Esophagus squamous epithelium (tissue), 5 donors: ENCODE measurements at places on chromosomes 7 and 10. TPM values are rescaled to one million over a fixed set of nuclear protein-coding genes. Genes with fewer than 3 reads are reported as not detected.

OR13A1 gene
- 0.09 TPM for total RNA-seq

OR2A42 gene
- total RNA-seq, result not detected

FBXO24 gene
- not detected for total RNA-seq

VWA2 gene
- 5.7 TPM for total RNA-seq

BTBD16 gene
- total RNA-seq, result not detected

PON3 gene
- total RNA-seq, result 0.40 TPM

BUD31 gene
- 55.5 TPM for total RNA-seq

GRCh38 chr7:155277385-155277994, 20.2 kb upstream of the INSIG1 start:
- no peak for DNase-seq

DNA sequence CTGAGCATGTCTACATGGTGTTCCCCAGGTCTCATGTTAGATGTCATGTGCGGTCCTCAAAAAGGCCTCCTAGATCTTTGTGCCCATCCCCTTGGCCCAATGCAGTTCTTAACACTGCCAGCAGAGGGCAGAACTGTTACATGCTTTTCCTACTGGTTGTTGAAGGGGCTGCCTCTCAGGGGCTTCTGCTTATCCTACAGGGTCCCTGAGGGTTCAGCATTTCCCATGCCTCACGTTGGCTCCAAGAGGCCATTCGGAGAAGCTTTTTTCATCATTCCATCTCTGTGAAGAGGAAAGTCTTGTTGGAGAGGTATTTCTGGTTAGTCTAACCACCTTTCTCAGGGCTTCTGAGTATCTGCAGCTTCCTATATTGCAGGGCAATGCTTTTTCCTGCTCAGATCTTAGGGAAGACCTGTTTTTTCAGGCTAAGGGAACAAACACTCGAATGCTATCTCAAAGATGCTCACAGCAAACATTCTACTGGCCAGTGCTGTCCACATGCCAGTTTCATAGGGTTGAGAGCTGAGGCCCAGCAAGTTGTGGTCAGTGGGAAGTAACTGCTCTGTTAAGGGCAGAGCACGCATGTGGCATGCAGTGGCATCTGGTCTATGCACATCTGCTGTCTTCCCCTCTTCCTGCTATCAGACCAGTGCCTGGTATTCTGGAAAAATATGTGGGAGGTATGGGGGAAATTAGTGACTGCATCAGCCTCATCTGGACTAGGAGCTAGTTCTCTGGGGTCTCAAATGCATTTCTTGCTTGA, 31.5 kb downstream of the MBL2 start:
- no peak for DNase-seq

DNA sequence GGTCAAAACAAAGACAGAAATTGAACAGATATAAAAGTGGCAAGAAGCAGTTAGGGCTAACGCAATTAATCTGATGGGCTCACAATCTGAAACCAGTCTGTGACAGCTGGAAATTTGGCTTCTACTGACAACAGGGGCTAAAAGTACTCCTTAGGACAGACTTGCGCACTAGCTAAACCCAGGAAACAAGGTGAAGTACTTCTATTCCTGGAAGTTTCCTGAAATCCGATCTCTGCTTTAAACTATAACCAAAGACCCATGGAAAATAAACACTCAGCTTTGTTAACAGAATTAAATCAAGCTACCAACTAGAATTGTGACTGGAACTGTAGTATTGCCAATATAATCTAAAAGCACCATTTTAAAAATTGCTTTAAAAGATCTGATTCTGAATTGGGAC, 520.2 kb upstream of the ZWINT start:
- no peak for DNase-seq

DNA sequence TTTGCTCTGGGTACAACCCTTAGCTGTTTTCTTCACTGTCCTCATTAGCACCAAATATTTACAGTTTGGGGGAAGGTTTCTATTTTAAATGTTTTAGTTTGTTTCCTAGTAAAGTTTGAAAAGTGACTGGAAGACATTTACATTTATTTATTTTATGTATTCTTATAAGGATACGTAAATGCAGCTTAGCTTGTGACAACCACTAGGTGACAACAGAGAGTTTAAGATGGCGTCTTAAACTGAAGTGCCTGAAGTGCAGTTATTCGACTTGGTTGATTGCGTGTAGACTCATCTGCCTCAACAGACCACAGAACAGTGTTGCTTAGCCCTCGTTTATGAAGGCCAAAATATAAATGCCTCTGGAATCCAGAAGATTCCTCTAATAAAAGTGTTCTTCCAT, 378.2 kb upstream of the MYO3A start:
- no peak for DNase-seq

DNA sequence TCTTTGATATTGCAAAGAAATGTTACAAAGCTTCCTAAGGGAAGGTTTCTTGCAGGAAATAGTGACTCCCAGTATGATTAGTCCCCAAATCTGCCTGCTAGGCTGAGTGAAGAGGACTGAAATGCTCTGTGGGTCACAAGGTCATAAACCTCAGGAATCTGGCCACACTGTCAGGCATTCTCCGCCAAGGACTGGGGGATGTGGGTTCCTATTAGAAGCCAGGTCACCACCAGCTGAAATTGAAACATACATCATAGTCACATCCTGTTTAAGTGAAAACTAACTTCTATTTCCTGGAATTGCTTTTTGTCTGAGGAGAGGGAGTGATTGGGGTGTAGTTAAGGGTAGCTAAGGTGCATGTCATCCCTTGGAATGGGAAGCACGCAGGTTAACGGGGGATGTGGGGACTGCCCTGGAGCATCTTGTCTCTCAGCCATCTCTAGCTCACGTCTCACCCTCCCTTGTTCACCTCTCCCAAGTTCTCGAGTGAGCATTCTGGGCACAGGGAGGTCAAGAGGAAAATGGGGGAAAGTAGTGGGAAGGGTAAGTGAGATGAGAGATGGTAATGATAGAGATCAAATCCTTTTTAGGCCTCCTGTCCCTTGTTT, 12.0 kb upstream of the GSAP start:
- DNase-seq, result no peak

DNA sequence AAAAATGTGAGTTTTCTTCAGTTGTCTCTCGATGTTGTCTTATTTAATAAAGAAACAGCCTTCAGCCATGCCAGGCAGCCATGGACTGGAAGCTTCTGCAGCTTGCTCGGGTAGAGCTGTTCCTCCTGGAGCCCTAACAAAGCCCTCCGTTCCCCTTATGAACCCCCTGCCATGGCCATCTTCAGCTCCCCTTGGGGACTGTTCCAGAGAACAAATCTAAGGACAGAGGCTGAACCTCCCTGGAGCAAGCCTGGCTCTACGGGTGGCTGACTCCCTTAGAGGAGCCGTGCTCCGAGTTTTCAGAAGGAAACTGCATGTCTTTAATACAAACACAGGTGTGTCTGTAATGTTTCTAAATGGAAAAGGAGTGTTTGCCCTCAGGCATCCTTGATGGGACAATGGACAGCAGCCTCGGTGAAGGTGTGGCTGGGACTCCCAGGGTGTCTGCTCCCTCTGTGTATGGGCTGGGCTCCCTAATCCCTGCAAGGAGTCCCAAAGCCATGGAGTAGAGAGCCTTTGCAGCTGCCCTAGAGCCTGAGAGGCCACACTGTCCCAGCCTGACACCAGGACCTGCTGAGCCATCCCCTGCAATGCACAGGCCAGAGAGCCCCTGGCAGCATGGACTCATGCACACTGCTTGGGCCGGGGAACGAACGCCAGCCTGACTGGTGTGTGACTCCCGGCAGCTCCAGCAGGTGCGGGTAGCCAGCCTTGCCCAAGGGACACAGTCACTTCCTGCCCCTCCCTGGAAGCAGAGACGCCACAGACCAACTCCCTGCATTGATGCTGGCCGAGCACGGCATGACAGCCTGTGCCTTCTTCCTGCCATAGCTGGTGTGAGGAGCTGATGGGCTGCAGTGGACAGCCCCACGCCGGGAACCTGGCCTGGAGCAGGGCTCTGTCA, 381.8 kb downstream of the TCERG1L start:
- no peak for DNase-seq

DNA sequence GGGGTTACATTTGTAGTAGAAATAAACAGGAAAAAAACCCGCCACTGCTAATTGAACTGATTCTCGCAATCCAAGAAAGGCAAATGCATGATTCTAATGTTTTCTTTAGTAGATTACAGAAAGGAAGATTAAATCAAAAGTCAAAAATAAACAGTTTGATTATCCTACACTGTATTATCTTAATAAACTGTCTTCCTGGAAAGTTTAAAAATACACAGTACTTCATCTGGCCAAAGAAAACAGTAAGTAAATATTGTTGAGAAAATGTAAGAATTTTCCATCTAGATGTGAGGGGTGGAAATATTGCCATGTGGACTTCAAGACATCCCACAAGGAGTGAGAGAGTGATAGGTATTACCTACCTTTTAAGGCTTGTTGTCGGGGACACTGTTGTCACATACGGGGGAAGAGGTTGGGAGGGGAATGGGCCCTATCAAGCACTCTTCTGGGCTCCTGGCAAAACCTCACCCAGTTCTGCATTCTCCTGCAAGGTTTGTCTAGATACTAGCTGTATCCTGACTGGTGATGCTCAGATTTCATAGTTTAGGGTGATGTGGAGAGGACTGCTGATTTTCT, 17.8 kb downstream of the GRK5 start:
- DNase-seq, result no peak

DNA sequence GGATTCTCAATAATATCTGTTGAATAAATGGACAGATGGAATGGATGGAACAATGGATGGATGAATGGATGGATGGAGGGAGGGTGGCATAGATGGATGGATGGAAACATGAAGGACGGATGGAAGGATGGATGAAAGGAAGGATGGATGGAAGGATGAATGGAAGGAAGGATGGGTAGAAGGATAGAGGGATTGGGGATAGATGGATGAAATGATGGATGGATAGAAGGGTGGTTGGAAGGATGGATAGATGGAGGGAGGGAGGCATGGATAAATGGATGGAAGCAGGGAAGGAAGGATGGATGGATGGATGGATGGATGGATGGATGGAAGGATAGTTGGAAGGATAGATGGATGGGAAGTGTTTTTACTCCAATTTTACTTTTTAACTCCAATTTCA, 35.4 kb downstream of the AKR1B15 start:
- no peak for DNase-seq

DNA sequence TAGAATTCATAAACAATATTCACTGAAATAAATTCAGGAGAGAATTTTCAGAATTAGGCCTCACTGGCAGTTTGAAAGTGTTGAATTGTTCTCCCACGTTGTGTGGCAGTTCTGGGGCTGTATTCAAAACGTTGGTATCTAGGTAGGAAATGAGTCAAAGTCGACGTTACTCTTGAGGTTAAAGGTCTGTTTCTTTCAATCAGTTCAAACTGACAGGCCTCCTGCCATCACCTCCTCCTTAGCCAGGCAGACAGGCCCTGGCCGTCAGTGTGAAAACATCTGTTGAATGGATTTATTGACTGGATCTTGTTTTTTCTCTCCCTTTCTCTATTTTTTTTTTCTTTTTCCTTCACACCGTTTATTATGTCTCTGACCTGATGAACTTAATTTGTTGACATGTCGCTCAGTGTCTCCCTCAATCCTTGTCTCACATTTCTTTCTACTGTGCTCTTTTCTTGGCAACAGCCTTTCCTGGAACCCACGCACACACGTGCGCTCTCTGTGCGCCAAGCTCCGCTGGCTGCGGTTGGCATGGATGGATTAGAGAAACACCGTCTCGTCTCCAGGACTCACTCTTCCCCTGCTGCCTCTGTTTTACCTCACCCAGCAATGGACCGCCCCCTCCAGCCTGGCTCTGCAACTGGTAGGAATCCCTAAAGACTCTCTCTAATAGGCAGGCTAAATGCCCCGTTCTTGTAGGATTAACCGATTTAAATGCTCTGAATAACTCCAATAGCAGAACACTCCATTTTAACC, 231.7 kb downstream of the HDAC9 start:
- no peak for DNase-seq

- DNase-seq, result no peak
These were observed 29.3 kb downstream of the RHOBTB1 start for GRCh38 chr10:60914690-60915141.

- DNase-seq, result no peak
These were observed 41.9 kb downstream of the ENO4 start for GRCh38 chr10:116891208-116891607.

- DNase-seq, result no peak
These were observed 652 bp downstream of the ATOH7 start for GRCh38 chr10:68231106-68231816.

GRCh38 chr10:86970162-86970981, 2.1 kb downstream of the ADIRF start:
- DNase-seq, result no peak

GRCh38 chr10:61847087-61847486, 54.4 kb upstream of the ARID5B start:
- DNase-seq, result no peak

DNA sequence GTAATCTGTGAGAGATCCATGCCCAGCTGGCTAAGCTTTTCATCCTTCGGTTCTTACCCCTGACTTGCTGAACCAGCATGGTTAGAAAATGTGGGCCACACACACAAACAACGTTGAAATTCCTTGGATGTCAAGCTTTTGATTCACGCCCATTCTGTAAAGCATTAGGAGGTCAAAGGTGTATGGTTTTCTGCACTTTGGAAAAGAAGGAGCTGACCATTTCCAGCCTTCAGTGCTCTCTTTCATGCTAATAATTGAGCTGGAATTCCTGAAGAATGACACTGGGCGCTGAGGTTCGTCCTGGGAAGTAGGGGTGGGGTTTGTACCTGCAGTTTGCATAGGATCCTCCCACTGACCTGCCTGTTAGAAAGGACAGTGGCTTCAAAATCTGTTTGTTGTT, 23.1 kb downstream of the KLF6 start:
- no peak for DNase-seq

DNA sequence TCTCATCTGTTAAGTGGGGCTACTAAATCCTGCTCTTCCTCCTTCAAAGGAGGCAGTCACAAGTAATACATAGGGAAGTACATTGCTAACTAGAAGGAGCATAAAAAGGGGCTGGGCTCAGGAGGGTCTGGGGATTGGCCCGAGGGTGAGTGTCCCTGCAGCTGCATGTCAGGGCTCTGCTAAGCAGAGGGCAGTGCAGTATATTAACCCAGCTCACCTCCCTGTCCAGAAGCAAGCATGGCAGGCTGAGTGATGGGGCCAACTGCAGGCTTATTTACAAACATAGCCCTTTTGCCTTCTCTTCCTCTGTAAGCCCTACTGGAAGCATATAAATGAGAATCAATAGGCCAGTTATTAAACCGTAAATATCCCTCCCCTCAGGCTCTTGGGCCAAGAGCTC, 143.2 kb upstream of the PCBD1 start:
- no peak for DNase-seq
